Anterior cingulate cortex (tissue), 58 donors: ENCODE measurements at places on chromosomes 2 and 18.
A peak's percentile ranks its signal among the peaks of the same experiment; 100 is the strongest.

GRCh38 chr2:122011493-122012270 lies 256.2 kb downstream of the TSN start:
- no peak for DNase-seq

DNA sequence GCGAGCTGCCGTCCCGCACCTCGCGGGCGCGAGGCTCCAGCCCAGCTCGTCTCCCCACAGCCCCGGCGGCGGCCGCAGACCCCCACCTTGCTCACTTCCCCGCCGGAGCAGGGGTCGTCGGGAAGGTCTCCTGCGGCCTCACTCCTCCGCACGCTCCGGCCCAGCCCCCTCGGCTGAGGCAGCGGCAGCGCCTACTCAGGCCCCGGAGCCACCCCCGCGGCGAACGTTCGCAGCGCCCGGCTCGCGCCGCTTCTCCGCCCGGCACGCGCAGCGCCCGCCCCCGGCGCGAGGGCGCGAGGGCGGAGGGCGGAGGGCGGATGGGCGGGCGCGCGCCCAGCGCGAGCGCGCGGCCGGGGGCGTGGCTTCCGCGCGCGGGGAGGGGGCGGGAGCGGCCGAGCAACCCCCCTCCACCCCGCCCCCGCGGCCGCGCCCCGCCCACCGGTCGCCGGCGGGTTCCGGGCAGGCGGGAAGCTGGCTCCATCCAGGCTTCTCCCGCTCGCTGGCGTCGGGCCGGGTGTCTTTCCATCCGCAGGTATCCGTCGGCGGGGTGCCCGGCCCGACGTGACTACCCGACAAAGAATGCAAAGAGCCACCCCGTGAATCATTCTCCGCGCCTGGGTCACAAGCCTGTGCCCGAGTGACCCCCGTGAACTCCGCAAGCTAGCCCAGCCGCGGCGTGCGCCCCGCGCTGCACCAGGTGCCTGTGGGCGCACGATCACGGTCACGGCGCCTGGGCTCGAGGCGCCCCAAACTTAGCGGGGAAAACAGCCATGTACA lies at the start of gene DTNB:
Gene DTNB (minus strand): TSS at position 278 of the 777 bp plus-strand sequence. CDS start 20,917 bp downstream, outside the sequence.
- DNase-seq: peak; percentile 78

DNA sequence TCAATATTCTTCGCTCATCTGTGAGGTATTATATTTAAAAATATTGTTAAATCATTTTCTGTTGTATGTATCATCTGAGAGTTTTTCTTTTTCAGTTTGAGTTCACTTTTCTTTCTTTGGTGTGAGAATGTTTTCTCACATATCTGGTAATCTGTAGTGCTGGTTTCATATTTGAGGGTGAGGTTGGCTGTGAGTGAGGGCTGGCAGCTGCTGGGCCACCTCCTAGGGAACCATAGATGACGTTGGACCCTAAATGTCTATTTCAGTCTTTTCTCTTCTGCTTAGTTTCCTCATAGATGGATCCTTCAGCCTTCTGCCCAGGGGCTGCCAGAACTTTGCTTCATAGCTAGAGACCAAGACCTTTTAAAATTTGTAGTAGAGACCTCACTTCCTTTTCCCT lies 33.5 kb downstream of the MGAT5 start:
- no peak for DNase-seq

DNA sequence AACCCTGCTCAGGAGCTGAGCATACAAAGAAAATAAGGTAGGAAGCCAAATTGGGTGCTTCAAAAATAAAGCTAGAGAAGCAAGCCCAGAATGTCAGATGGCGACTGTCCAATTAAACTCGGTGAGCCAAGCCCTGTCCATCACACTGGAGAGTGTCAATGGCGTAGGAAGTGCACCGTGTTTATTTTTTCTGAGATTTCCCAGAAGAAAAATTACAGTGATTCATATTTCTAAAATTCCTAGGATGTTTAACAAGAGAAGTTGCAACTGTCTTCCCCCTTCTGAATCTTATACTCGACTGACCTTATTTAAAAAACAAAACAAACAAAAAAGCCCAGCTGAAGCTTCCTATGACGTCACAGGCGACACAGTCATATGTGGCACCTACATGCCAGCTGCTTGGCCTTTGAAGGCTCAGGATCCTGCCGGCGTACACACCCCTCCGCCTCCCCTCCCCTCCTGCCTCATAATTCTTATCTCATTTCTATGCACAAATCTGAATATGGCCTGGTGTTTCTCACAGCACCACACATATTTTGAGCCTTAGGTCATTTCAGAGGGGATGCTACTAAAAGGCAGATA lies 60.8 kb downstream of the MBP start:
- DNase-seq: no peak

GRCh38 chr2:21773168-21773567 lies 649.4 kb downstream of the TDRD15 start:
- no peak for DNase-seq

DNA sequence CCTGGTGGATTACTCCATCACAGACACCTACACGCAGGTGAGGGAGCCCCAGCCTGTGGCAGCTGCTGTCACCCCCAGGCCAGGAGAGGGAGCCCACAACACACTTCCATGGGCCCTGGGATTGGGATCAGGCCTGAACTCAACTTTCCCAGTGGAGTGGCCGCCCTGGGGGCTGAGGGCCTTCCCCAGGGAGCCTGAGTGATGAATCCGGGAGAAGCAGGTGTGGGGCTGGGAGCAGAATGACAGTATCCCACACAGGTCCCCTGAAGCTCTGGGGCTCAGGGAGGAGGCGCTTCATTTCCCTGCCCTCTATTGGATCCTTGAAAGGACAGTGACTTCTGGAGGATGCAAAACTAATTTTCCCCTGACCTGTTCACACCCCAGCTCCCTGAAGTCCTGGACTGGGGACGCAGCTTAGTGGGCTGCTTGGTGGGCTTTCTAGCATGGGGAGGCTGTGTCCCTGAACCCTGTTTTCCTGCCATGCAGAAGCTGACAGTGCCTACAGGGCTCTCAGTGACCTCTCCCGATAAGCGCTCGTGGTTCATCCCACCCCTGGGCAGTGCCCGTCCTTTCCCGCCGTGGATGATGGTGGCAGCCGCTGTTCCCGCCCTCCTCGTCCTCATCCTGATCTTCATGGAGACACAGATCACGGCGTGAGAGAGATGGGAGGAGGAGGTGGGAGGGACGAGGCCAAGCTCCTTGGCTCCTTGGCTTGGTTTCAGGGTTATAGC lies 11.0 kb downstream of the SLC4A3 start:
- DNase-seq: no peak

GRCh38 chr2:206220997-206221396 lies 53.5 kb upstream of the ZDBF2 start:
- DNase-seq: no peak

- DNase-seq: no peak
These were observed 19.2 kb upstream of the GRP start for GRCh38 chr18:59200787-59201186.

DNA sequence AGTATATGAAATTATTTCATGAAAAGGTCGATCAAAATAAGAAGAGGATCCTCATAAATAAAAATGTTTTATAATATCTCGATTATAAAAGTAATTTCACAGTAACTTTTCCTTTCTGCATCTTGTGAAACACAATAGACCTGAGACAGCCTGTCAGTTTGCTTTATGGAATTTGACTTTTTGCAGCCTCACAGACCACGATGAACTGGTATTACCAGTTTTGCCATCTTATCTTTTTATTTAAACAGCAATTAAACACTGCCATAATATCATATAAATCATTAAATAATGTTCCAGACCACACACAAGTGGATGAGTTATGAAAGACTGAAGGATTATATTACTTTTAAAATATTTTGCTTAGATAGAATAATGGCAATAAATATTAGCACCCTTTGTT lies 10.7 kb upstream of the GALNT3 start:
- no peak for DNase-seq

GRCh38 chr2:176188774-176189680 lies 559 bp downstream of the HOXD1 start:
- no peak for DNase-seq

DNA sequence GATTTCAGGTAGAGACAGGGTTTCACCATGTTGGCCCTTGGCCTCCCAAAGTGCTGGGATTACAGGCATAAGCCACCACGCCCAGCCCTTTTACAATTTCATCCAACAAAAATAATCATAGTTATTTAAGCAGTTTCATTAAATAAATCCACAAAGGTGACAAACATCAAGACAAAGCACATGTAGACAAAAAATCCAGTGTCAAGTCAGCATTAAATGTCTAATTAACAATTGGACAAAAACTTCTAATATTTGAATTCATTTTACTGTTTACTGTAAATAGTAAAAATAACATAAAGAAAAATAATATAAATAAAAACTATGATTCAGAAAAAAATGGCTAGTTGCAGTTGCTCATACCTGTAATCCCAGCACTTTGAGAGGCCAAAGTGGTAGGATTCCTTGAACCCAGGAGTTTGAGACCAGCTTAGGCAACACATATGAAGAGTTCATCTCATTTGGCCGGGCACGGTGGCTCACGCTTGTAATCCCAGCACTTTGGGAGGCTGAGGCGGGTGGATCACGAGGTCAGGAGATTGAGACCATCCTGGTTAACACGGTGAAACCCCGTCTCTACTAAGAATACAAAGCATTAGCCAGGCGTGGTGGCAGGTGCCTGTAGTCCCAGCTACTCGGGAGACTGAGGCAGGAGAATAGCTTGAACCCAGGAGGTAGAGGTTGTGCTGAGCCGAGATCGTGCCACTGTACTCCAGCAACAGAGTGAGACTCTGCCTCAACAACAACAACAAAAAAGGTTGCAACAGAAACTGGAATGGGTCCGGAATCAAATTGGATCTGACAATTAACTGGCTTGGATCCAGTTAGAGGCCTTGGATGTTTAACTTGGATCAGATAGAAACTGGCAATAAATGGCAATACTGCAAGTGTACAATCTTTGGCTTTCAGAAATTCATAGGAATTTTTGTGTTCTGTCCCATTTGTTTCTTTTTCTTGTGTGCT lies 56.9 kb upstream of the MAT2A start:
- DNase-seq: no peak
